ENCODE measurements at places on chromosomes 11 and 22.

GRCh38 chr11:96259134-96259830 lies 83.7 kb downstream of the MAML2 start:
- DNase-seq = peak; percentile 67

GRCh38 chr22:28188178-28188879 lies 269.3 kb upstream of the PITPNB start:
- DNase-seq = no peak

DNA sequence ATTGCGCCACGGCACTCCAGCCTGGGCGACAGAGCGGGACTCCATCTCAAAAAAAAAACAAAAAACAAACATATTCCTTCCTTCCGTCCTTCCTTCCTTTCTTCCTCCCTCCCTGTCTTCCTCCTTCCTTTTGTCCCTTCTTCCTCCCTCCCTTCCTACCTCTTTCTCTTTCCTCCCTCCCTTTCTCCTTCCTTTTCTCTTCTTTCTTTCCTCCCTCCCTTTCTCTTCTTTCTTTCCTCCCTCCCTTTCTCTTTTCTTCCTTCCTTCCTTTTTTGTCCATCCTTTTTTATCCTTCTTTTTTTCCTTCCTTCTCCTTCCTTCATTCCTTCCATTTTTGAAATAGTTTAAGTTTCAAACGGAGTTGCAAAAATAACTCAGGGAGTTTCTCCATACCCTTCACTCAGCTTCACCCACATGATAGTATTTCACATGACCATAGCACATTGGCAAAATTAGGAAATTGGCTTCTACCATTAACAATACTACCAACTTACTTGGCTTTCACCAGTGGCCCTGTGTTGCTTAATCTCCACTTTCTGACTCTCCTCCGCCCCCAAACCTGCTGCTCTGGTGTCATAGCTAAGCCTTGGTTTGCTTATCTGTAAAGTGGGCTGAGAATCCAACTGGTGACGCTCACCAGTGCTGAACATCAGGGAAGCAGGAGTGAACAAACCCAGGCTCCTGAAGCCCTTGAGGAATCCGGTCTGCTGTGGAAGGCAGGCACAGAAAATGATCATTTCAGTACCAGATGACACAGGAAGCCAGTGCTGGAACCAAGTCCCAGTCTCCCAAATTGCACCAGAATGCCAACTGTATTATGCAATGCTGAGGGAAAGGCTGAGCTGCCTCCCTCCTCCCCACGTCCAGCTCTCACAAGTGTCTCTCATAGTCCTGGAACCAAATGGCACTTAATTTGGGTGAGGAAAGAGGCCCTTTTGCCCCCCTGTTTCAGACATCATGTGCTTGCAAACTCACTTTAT lies 17.2 kb upstream of the CRYBB3 start:
- no peak for DNase-seq

DNA sequence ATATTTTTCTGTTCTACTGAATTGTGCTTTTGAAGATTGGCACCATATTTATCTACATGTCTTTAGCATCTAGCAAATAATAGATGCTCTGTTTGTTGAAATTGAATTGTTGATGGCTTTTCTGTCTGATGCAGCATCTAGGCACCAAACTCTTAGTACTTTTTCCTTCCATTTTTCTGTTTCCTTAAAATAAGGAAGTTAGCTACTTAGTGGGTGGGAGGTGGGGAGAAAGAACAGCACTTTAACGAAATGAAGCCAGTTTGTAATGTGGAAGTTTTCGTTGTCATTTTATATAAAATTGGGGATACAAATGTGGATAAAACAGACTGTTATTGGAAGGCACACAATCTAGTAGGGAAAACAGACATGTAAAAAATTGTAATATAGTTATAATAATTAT lies 76.6 kb downstream of the HIPK3 start:
- DNase-seq = no peak
